ENCODE measurements at places on chromosomes 4 and X. TPM values are rescaled to one million over a fixed set of nuclear protein-coding genes. Genes with fewer than 3 reads are reported as not detected.

Gene TLR7
- not detected for total RNA-seq

Gene FAM184B
- not detected for total RNA-seq

Gene ADRA2C
- total RNA-seq: not detected

Gene TMEM35A
- total RNA-seq: 0.85 TPM

Gene CXorf58
- not detected for total RNA-seq

Gene GUCY1A1
- 50.4 TPM for total RNA-seq

Gene HPSE
- 12.0 TPM for total RNA-seq

Gene CHM
- 22.1 TPM for total RNA-seq

Gene RHOXF2
- total RNA-seq: not detected

Gene OPRPN
- not detected for total RNA-seq

Gene N4BP2
- 8.9 TPM for total RNA-seq

Gene HMGB3
- 35.9 TPM for total RNA-seq

Gene NPY1R
- 0.09 TPM for total RNA-seq

DNA sequence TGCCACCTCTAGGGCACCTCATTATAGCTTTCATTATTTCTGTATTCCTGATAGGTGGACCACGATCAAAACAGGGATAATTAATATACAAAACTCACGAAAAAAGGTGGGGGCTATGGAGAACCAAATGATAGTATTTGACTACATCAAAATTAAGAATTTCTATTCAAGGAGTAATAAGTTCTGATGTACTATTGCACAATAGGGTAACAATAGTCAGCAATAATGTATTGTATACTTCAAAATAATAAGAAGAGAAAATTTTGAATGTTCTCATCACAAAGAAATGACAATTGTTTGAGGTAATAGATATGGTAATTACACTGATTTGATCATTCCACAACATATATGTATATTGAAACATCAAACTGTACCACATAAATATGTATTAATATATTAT lies 327.3 kb upstream of the TRAM1L1 start:
- DNase-seq: no peak

DNA sequence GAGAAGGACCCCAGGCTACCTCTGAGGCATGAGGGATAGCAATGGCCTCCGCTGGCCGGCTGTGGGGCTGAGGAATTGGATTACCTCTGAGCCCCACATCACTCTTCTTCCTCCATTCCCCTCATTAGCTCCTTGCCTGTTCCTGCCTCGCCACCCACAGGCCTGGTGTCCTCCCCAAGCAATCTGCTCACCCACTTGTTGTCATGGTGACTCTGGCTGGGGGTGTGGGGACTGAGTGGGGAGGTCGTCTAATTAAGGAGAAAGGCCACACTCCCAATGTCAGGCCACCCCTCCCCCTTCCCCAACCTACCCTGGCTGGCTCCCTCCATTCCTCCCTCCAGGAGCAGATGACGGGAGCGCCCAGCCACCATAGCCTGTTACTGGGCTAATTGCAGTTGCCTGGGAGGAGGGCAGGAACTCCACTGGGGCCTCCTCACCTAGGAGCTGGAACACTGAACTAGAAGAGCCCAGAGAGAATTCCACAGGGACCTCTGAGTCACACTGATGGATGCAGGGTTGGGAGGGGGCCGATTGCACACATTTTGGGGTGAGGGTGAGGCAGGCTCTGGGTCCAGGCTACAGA lies 20.7 kb downstream of the NALF2 start:
- DNase-seq: no peak

GRCh38 chr4:147958489-147959065 lies 226.7 kb downstream of the ARHGAP10 start:
- DNase-seq: no peak

DNA sequence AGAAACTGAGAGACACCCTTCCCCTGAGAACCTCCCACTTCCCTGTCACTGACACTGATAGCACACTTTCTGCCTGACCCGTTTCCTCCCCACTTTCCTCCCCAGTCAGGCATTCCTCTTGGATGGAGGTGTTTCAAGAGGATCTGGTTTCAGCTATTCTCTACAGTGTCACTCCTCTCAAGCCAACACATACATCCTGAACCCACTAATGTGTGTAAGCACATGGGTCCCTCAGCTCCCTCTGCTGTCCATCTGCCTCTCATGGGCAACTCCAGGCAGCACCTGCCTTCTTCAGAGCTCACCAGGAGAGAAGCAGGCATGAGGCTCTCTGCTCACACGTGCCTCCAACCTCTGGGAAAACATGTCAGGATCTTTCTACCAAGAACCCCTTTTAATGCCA lies 207.6 kb downstream of the NAF1 start:
- no peak for DNase-seq

DNA sequence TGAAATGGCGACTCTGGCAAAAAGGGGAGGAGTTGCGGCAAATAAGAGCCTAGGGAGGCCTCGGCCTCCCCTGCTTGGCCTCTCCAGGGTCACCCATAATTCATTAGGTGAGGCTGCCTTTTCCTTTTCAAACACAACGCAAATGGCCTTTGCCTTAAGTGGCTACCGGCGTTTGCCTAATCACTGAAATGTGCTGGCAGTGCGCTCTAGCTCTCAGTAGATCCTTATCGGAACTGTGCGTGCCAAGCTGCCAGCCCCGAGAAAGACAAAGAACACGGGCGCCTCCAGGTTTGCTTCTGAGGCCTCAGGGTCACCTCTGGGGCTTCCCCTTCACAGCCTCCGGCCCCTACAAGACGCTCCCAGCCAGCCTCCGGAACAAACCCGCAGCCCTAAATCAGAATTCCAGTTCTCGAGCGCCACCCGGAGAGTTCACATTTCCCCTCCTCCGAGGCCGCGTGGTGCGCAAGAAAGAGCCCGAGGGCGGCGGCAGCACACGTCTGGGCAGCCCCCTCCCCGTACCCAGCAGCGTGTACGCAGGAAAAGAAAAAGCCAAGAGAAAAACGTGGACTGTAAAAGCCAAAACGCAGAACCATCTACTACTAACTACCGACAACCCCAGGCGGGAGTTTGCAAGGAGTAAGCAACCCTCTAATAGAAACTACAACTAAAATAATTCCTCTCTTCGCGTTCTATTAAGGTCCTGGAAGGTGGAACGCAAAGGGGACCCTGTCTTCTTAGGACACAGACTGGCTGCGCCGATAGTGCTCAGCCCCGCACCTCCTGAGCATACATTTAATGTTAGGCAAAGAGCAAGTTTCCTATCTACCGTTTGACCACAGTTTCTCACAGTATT lies 76.5 kb upstream of the BCOR start:
- peak; percentile 50 for DNase-seq

- DNase-seq: no peak
These were observed 20.5 kb downstream of the MAOB start for GRCh38 chrX:43861750-43862149.

DNA sequence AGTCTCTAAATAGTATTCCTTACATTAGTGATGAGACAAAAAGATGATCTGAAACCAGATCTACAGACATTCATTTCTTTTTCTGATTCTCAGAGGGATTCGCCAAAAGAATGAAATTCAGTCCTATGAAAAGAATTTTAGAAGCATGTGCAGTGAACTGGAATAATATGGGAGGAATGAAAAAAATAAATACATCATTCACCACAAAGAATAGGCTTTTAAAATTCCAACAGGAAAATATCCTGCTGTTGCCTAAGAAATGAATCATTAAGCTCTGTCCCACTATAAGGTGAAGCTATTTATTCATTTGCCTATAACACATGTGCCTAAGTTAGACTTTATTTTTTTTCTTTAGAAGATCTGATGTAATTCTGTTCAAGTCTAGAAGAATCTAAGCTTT lies 165.9 kb downstream of the IL15 start:
- DNase-seq: no peak

- DNase-seq: no peak
These were observed 69.0 kb upstream of the PSAPL1 start for GRCh38 chr4:7503559-7504249.

DNA sequence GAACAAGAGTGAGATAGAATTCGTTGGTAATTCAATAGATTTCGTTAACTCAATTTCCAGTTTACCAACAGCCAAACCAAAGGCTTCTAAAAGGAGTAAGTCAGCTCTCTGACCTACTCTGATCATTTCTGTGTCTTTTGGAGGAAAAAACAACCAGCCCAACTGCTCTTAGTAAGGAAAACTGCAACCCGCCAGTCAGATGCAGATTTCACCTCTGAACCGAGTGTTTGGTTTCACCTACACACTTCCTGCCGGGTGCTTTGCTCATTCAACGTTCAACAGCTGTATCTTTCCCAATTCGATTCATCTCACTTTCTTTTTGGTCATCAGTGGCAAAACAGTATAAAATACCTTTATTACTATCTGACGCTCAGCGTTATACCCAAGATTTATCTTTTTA lies 24.5 kb downstream of the TMSB4X start:
- DNase-seq: peak; percentile 52

DNA sequence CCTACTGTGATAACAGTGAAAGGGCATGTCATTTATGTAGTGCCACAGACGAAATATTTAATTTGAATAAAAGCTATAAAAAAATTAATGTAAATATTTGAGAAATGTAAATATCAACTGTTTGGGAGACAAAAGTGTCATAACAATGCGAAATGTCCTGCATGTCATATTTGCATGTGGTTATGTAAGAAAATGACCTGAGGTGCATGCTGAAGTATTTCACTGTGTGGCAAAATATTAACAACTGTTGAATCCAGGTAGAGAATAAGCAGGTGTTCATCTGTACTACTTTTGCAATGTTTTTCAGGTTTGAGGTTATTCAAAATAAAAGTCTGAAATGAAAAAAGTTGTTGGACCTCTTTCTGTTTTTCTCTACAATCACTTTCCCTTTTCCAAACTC lies 30.9 kb downstream of the PROM1 start:
- DNase-seq: no peak

- no peak for DNase-seq
These were observed 161.4 kb upstream of the PACRGL start for GRCh38 chr4:20538905-20539304.

- DNase-seq: no peak
These were observed 28.2 kb upstream of the RASSF6 start for GRCh38 chr4:73648478-73648877.

GRCh38 chr4:28073860-28074555 lies 1213.4 kb downstream of the STIM2 start:
- no peak for DNase-seq

GRCh38 chr4:128835498-128836222 lies 26.2 kb downstream of the JADE1 start:
- DNase-seq: no peak

DNA sequence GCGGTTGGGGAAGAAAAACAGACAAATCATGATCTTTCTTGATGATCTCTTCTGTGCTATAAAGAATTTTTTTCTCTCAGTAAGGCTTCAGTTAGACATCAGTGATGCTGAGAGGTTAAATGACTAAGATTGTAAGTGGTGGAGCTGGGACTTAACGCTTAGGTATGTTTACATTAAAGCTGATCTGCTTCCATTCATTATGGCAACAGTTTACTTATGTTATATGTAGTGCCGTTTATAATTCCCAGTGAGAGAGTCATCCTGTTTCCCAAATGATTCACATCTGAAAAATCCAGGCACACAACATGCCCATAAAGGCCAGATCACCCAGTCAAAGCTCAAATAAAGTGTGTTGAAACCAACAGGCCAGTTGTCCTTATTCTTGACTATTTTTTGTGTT lies 50.1 kb downstream of the CENPVL3 start:
- DNase-seq: no peak

DNA sequence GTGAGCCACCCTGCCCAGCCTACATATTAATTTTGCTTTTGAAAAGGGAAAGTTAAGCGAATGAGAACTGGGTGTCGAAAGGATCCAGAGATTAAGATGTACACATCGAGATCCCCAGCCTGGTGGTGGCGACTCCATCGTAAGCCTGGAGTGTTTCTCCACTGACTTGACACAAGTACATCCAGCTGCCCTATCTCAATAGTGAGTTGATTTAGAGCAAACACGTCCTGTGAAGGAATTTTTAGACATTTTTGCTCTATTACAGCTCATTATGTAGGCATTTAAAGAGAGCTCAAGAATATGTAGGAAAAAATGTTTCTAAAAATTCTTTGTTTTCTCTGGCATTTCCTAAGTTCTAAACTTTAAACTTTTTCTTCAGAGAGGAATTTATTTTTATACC lies 11.7 kb upstream of the CLDN34 start:
- DNase-seq: no peak

GRCh38 chr4:137519406-137519805 lies 12.9 kb downstream of the PCDH18 start:
- DNase-seq: peak; percentile 7

GRCh38 chr4:184937030-184937710 lies 81.1 kb upstream of the HELT start:
- no peak for DNase-seq

- DNase-seq: no peak
These were observed 46.3 kb downstream of the SPANXD start for GRCh38 chrX:141652286-141652685.

- no peak for DNase-seq
These were observed 300.7 kb upstream of the BOD1L1 start for GRCh38 chr4:13928214-13928613.

- DNase-seq: peak; percentile 28
These were observed 178.6 kb upstream of the MAMLD1 start for GRCh38 chrX:150184491-150184890.

DNA sequence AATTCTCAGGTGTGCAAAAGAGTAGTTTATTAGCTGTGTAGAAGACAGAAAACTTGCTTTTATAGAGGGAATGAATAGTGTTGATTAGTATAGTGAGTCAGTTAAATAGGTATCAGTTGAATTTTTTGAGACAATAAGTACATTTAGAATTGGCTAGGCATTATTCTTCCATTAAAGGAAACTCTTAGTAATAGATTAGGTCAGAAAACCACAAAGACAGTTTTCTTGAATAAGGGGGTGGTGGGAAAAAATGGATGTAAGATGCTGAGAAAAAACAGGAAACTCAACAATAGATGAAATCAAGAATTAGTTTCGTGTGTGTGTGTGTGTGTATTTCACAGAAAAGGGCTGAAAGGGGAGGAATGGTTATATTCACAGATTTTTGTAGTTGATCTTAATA lies 16.8 kb downstream of the CD38 start:
- peak; percentile 35 for DNase-seq

GRCh38 chrX:140983730-140984129 lies 18.7 kb upstream of the SPANXB1 start:
- no peak for DNase-seq

GRCh38 chr4:15376145-15376544 lies 51.7 kb upstream of the C1QTNF7 start:
- no peak for DNase-seq

- peak; percentile 13 for DNase-seq
These were observed 70.5 kb downstream of the GATB start for GRCh38 chr4:151690164-151690870.

GRCh38 chr4:40684404-40684803 lies 54.7 kb upstream of the RBM47 start:
- no peak for DNase-seq

- DNase-seq: no peak
These were observed 13.1 kb downstream of the GPR82 start for GRCh38 chrX:41737065-41737464.

GRCh38 chr4:90227177-90227576 lies 100.0 kb downstream of the CCSER1 start:
- DNase-seq: no peak
